ENCODE measurements at places on chromosomes 7 and 10.
A peak's percentile ranks its signal among the peaks of the same experiment; 100 is the strongest.

- no peak for DNase-seq
Measured at GRCh38 chr7:36513393-36513792, 123.7 kb downstream of the ANLN start.

DNA sequence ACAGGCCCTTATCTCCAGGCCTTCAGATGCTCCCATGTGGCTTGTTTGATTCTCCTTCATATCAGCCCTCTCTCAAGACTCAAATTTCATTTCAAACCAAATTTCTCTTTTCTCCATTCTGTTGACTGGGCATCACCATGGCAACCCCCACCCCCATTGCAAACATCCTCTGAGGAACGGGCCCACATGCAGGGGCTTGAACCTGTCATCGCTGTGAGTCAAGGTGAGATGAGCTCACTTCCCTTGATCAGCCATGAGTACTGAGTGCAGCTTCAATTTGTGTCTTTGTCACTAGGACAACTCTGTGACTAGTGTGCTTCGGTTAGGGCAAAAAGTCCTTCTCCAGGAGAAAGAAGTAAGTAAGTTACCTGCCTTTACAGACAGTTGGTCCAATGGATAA is 41.9 kb downstream of the CALML3 start:
- no peak for DNase-seq

GRCh38 chr10:124647421-124648130 is 96.6 kb downstream of the FAM53B start:
- peak; percentile 81 for DNase-seq

DNA sequence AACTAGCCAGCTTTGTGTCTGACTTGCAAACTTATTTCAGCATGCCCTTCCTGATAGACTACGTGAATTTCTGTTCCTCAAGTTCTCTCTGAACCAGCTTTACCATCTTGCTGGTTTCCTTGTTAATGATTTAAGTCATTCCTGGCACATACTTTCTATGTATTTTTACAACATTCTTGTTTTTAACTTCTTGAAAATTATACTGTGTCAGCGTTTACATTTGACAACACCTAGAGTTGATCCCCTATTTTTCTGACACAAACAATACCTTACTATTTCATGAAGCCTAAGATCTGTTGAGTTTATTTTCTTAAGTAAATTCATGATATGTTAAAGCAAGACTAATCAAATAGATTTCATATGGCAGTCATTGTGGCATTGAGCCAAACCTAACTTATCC is 686.3 kb downstream of the XPNPEP1 start:
- no peak for DNase-seq

GRCh38 chr7:156430109-156430508 is 210.5 kb upstream of the RNF32 start:
- DNase-seq: no peak

DNA sequence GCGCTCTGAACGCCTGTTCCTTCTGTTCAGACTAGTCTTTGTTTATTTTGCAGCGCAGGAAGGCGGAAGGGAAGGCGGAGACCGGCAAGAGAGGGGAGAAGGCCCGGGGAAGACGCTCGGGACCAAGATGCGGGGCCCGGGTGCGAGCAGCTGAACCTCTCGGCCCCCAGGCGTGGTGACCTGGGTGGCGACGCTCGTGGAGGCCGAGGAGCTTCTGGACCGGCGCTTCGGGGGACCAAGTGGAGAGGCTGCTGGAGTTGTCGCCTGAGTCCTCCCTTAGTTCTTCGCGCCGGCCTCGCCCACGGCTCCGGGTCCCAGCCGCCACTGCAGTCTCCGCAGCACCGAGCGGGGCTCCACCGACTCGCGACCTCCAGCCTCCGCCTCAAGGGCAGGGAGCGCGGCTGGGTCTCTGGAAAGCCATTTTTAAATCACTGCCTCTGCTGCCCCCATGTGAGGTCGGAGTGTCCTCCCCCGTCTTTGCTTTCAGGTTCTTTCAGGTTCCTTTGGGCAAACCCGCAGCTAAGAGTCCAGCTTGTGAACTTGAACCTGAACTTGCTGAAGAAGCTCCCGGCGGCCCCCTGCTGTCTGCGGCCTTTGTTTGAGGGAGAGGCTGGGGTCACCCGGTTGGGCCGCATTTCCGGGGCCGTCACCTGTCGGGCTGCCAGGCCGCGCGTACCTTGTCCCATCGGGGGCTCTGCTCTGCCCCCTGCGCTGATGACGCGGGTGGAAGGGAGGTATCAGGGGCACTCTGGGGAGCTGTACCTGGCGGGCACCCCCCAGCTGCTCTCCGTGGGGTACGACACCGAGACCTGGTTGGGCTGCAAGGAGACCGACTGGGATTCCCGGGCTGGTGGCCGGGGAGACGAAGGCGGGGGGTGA is 136.0 kb downstream of the KIF20B start:
- no peak for DNase-seq

DNA sequence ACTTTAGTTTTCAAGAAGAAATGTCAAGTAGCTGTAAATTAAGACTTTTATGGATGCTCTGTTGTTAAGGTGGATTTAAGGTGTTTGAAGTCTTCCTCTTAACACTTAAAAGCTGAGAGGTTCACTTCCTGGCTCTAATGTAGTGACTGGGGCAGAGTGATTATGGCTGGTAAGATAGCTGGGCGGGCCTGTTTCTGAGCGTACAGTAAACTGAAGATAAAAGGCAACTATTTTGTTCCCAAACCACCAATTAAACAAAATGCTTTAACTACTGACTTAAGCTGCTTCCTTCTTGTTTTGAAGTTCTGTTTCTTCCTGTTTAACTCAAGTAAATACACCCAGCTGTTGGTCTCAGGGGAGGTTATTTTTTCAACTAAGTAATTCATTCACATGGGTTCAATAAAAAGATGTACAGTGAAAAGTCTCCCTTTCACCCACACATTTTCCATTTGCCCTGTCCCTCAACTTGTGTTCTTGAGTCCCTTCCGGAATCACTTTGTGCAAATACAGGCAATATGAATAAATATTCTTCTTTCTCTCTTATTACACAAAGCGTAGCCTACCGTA is 19.3 kb downstream of the VWA2 start:
- DNase-seq: no peak

DNA sequence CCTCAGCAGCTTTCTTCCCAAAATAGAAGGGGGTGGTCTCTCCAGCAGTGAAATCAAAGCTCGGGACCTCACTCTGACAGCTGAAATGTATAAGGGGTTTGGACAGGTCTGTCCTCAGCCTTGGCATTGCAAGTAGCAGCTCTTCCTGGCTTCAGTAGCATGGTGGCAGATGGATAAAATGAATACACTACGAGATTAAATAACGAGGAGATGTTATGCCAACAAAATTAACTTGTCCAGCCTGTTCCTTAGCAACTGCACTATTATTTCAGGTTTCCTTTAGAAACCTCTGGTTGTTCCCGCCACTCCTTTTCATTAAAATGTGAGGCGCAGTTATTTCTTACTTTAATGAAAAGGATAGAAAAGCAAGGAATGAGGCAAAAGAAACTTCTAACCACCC is 24.9 kb downstream of the PRLHR start:
- no peak for DNase-seq

GRCh38 chr7:99407872-99408378 is 472 bp downstream of the PDAP1 start:
- DNase-seq: no peak

DNA sequence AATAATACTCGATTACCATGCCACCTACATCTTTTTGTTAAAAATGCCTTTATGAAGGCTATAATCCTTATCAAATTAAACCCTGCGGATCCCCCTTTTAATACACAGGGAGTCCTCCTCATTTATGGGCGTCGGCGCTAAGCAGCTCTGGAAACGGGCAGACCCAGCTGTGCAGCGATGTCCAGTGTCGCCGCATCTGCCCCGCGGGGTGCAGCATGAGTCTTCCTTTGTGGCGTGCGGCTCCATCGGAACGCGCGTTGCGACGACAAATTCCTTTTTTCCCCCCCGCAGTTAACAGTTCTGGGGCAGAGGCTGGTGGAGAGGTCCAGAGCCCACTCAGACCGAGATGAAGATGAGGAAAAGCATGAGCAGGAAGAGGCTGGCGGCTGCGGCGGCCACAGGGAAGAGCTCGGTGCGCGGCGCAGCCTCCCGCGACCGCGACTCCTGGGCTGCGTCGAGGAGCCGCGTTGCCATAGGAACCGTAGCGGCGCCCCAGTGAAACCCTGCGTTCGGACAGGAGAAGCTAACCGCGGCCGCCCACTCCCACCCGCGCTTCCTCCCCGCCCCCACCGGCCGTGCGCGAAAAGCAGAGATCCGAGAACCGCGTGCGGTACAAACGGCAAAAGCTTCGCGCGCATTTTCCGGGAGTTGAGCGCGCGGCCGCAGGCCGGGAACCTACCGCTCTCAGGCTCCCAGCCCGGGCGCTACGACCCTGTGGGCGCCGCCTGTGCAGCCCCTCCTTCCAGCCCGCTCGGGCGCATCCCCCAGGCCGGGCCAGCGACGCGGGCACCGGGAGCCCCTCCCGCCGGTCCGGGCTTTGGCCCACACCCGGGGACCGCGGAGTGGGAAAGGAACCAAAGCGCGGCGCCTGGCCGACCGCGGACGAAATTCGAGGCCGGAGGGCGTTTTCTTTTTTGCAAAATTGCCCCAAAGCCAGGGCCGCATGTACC is 130.6 kb downstream of the SPAG6 start:
- no peak for DNase-seq

- DNase-seq: no peak
Measured at GRCh38 chr7:133654547-133654946, 401.7 kb downstream of the EXOC4 start.

DNA sequence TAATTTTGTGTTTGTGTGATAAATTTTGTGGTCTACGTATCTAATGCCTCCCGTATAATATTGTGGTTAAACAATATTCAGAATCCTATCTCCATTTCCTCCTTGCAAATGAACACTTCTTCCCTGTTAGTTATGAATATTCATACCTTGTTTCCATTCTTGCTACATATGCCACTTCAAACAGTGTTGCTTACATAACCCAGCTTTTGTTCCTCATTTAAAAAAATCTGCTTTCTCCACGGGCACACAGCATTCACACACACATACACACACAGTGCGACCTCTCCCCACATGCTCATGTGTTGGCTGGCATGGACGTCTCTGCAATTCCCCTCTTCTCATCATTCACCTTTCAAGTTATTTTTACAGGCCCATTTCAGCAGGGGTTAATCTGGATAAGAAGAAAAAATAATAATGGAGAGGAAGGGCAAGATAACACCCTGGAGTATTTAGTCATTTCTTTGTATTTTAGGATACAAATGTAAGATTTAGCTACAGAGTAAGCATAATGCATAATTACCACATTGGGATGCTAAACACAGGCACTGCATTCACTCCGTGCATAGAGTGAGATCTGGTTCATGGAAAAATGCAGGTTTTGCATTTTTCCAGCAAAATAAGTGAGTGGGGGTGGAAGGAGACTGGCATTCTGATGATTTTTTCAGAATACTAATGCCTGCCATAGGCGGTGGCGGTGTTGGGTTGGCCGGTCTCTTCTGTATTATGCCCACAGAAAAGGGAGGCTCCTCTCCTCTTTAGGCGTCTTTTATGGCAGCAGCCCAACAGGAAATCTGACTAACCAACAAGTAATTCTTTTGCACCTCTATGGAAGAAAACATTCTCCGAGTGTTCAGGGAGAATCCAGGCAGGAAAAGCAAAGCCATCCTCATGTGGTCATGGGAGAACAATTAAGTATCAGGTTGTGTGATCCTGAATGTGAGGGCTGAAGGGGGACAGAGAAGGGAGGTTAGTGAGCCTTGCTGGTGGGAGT is 31.7 kb upstream of the ELMO1 start:
- peak; percentile 18 for DNase-seq

- no peak for DNase-seq
Measured at GRCh38 chr7:156497776-156498509, 142.6 kb upstream of the RNF32 start.

- no peak for DNase-seq
Measured at GRCh38 chr7:50664937-50665336, 99.7 kb upstream of the DDC start.

DNA sequence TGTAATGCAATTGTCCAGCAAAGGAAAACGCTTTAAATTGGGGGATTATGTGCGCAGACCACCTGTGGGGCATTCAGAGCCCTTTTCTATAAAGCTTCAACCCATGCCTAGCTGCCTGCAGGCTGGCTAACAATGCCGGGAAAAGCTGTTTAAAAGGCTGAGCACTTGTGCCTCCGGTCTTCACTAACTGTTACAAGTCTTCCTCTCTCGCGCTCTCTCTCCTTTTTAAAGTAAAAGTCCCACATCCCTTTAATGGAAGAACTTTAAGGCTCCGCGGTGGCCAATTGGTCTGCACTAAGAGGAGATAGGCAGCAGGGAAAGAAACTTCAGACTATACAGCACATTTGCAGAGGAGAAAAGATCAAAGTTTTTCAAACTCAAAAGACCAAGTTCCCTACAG is 4.6 kb downstream of the FZD8 start:
- no peak for DNase-seq

- DNase-seq: no peak
Measured at GRCh38 chr10:35946556-35946955, 304.5 kb upstream of the FZD8 start.

DNA sequence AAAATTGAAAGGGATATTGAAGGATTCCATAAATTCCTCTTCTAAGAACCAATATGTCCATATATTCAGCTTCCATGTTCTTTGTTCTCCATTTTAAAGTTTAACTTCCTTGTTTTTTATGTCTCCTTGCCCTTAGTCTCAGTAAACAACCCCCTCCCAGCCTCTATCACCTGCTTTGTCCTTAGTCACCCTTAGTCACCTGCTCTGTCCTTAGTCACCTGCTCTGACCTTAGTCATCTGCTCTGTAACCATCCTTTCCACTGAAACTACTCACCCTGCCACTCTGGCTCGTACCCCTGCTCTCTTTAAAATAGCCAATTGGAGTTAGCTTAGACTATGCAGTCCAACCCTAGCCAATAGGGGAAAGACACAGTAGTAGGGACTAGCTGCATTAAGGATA is 136.2 kb upstream of the TMEM106B start:
- no peak for DNase-seq

GRCh38 chr7:138970952-138971351 is 10.2 kb downstream of the KIAA1549 start:
- DNase-seq: no peak

DNA sequence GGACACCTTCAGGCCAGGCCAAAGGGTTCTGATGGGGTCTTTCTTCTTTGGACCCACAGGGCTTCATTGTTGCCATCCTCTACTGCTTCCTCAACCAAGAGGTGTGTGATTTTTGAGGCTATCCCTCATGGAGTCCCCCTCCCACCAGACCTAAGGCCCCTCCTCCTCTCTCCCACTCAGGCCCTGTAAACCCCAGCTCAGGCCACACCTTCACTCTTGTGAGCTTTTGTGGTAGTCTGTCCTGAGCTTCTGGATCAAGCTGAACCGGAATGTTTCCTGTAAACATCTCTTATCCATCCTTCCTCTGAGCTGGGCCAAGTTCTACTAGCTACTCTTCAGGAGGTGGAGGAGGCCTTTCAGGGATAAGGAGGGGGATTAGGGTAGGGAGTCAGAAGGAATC is 13.5 kb downstream of the GHRHR start:
- no peak for DNase-seq

GRCh38 chr7:82012453-82012852 is 242.6 kb upstream of the HGF start:
- DNase-seq: no peak

DNA sequence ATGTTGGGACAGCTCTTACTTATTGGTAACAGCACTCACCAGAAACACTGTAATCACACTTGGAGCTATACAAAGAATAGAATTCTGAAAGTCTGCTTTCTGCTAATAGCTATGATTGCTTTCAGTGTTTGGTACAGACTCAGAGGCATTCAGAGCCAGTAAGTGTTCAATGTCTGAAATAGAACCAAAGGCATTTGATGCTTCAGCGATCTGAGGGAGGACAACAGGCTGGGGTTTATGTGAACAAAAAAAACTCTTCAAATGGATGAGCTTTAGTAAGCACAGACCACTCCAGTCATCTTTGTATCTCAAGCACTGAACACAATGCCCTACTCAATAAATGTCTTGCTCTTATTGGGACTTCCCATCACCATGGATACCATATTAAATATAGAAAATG is 322.8 kb upstream of the GRM3 start:
- no peak for DNase-seq

GRCh38 chr10:35216303-35216905 is 89.8 kb downstream of the CREM start:
- peak; percentile 28 for DNase-seq

Data from GF-D8 (cell line).